ENCODE measurements at places on chromosomes 3 and 15.

DNA sequence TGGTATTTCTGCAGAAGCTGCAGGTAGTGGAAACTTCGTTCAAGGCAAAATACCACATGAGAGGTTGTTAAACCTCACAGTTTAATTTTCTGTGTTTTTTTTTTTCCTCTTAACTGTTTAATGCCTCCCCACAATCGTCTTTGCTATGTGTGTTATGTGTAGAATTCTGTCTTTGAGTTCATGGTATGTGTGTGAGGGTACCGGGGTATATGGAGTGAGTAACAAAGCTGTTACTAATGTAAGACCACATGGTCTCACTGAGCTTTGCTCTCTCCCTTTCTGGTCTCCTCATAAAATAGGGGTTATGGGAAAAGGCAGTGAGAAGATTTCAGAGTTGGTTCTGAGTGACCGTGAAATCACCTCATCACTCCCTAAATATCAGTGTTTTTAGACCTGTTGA is 143.6 kb downstream of the USP13 start:
- no peak for DNase-seq

DNA sequence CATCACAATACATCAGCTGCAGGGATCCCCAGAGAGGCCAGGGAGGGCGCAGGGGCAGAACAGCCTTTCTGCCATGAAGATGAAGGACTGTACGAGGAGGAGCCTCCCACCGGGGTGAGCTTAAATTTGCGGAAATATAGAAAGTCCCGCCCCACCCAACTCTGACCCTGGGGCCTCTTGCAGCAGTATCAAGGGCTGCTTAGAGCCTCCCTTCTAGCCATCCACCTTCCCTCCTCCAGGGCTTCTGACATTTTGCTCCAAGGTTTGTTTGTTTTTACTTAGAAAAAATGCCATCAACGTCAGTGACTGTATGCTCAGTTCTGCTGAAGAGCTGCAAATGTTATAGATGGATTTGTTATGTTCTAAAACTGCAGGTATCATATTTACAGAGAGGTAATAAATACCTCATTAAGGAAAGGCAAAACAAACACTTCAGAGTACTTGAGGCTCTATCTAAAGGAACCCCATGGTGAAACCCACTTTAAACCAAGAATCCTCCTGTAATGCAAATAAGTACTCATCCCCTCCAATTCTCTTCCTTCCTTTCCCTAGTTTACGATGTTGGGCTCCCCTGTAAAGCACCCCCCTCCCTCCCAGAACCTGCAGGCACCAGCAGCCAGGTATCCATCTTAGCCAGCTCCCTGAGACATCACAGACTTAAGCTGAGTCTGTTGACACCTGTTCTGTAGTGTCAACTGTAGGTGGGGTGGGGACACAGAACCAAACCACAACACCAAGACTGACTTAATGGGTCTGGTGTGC is 30.5 kb downstream of the RFTN1 start:
- DNase-seq = peak; percentile 12

DNA sequence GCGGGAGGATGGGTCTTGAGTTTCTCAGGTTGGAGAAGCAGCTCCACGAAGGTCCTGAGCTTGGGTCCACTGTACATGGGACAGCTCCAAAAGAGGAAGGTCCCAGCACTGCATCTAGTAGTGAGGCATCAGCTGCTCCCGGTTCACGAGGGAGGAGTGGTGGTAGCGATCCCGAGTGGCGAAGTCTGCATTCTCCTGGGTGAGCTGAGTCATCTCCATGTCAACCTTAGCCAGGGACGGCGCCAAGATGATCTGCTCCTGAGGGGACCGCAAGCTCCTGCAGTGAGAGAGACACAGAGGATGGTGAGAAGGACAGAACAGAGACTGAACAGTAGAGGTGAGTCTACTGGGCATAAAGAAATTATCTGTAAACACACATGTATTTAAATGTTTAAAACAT is 28.0 kb upstream of the HEG1 start:
- no peak for DNase-seq

- DNase-seq = no peak
These were observed 105.2 kb downstream of the DAPK2 start for GRCh38 chr15:63940966-63941620.

DNA sequence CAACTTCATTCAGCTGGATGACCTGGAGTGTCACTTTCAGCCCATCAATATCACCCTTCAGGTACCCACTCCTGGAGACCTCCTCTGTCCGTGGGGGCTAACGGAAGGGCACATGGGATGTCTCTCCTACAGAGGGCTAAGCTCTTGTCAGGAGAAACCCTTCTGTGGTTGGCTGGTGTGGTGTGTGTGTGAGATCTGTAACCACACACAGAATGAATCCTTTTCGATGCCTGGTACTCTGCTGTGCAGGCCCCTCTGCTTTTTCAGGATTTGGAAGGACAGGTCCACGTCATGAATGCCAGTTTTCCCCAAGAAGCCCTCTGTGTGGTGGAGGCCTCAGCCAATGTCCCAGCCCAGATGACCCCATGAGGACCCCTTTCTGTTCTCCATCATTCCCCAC is 117.7 kb upstream of the CTDSPL start:
- no peak for DNase-seq

GRCh38 chr3:23325466-23326065 is 122.4 kb downstream of the UBE2E2 start:
- DNase-seq = no peak

DNA sequence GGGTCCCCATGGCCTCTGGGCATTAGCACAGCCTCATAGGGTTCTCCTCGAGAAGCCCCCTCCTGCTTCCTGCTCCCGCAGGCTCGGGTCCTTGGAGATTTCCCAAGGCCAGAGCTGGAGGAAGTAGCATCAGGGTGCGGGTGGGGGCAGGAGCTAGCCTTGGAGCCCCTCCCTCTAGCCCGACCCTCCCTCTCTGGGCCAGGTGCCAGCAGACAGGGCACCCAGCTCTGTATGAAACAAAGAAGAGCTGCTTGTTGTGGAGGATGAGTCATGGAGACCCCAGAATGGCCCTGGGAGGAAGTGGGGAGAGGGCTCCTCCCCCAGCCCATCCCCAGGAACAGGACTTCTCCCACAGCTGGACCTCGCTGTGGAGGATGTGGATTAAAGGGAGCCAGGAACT is 29.2 kb downstream of the EPHB3 start:
- no peak for DNase-seq

DNA sequence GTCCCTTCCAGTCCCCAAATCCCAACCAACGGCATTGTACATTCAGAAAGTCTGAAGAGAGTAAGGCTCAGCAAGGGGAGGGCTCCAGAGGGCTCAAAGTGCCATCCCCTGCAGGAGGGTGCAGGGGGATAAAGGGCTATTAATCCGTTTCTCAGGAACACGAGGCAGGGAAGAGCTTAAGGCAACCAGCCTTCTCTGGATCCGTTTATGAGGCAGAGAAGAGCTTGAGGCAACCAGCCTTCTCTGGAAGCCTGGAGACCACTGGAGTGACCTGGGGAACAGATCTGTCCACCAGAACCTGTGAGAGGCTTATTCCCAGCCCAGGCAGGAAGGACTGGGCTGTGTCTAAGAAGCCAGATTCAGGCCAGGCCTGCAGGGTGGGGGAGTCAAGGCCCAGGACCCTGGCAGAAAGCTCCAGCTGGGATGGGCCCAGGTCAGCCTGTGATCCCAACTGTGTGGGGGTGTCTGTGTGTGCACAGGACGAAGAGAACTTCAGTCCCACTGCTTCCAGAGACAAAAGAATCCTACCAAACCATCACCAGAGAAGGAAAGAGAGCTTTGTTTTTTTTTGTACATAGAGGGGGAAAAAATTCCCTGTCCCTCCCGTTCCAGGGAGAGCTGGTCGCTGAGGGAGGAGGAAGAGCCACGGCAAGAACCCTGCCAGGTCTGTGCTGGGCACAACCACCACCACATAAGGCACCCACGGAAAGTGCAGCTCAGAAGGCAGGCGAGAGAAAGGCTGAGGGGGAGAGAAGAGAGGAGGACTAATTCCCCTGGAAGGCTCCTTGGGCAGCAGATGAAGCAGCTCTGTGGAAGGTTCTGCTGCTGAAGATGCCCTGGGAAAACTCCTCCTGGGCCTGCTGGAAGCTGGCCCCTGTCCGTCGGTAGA is 1.6 kb upstream of the ULK3 start:
- DNase-seq = no peak

GRCh38 chr3:121747976-121748375 is 1.6 kb downstream of the GOLGB1 start:
- DNase-seq = no peak

DNA sequence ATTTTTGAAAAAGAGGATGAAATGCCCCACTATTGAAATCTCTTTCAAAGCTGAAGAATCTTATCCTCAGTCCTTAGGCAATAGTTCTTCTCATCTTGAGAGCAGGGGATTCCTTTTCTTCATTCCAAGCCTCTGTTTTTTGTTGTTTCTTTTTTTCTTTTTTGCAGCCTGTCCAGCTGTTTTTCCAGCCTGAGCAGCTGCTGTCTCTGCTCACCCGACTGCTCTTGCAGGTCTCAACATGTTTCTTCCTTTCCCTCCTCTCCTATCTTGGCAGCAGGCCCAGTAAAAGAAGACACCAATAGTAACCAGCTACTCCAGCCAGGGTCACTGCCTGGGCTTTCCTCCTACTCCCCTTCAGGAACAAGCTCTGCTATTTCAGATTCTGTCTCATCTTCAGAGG is 23.8 kb downstream of the MEX3B start:
- DNase-seq = no peak

GRCh38 chr3:142273501-142273900 is 48.1 kb upstream of the GK5 start:
- DNase-seq = no peak

DNA sequence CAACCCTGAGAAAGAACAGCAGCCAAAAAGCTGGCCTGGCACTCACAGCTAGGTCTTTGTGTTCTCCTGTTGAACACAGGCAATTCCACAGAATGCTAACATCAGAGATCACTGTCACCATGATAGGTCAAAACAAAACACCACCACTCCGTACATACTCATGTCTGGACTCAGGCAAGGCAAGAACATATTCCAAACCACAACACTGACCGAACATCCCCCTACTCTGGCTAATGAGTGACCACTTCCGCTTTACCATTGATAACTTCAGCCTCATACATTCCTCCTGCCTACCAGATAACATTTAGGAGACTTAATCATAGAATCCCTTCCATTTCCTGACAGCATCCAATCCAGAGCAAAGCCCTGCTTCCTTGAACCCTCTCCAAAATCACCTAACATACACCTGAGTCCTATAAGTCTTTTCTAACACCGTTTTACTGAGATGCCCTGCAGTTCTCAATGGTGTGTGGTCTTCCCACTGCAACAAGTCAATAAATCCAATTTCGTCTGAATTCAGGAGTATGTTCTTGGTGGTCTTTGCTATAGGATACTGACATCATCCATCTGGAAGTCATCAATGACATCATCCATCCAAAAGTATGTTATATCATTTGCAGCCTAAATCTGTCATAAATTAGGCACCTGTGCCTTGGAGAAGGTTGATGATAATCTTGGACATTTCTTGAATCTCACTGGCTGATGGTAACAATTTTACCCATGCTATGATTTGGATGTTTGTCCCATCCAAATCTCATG is 23.7 kb downstream of the RIOX2 start:
- DNase-seq = no peak

GRCh38 chr3:55180936-55181535 is 253.2 kb upstream of the LRTM1 start:
- no peak for DNase-seq

GRCh38 chr3:64848127-64848800 is 160.5 kb upstream of the ADAMTS9 start:
- DNase-seq = no peak

DNA sequence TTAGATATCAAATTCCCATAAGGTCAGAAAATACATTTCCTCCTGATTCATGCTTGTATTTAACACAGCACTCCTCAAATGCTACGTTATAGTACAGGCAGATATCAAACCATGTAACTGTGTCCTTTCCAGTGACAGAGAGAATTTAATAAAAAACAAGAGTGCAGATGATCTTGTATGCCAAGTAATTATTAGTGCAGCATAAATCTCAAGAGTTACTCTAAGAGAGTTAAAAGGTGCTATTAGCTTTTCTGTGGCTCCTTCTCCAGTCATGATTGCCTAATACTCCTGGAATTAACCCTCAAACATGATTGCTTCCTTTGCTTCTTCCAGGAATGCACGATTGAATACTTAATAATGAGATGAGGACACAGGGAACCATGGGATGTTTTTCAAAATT is 413.0 kb upstream of the DPH6 start:
- no peak for DNase-seq

- DNase-seq = no peak
These were observed 8.9 kb downstream of the OR5AC2 start for GRCh38 chr3:98095882-98096281.

GRCh38 chr15:88646088-88646405 is 7.2 kb downstream of the ISG20 start:
- DNase-seq = no peak

GRCh38 chr3:44109771-44110361 is 131.8 kb upstream of the TOPAZ1 start:
- no peak for DNase-seq

GRCh38 chr3:168888781-168889180 is 774.7 kb downstream of the MECOM start:
- DNase-seq = no peak

DNA sequence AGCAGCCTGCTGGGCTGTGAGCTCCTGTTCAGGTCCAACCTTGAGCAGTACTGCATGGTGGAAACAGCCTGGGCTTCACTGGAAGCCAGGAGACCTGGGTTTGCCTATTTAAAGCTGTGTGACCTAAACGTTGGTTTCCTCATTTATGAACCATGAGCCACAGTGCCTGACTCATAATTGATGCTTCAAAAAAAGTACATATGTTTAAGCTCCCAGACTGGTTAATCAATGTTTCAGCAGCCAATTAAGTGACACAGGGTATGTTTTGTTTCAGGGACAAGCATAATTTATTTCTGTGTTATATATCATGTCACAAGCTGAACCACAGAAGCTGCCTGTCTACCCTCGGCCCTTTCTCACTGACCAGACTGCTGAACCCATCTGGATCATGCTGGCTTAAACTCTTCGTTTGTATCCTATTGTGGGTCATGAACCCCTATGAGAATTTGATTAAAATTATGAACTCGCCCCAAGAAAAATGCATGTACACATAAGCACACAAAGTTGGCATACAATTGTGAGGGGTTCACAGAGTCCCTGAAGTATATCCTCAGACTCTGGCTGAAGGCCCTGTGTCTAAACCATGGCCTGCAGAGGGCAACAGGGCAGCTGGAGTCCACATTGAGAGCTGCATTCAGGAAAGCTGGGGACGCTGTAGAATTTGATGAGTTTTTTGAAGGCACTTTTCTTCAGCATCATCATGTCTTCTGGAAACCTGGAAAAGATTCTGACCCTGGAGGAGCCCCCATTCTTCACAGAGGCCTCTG is 23.7 kb downstream of the HDC start:
- no peak for DNase-seq

All from stimulated activated CD8-positive, alpha-beta memory T cell treated with anti-CD3 and anti-CD28 coated beads, Interleukin-15, amount 100 ng/mL, for 48 hours (primary cell).